CD4-positive, alpha-beta T cell treated with Interleukin-15 for 1 hour (primary cell): ENCODE measurements at places on chromosomes 7 and 10.

DNA sequence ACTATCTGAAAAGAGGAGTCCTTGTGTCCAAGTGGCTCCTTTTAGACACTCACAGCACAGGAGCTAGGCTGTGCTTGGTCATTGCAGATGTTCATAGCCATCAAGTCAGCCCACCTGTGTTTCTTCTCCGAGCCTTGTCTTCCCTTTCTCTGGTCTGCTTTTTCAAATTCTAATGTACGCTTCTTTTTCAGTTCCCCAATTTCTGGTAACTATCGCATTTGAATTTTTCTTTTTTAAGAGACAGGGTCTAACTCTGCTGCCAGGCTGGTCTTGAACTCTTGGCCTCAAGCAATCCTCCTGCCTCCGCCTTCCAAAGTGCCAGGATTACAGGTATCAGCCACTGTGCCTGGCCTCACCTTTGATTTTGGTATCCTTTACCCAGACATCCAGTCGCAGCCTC is 18.9 kb downstream of the APBB1IP start:
- no peak for DNase-seq

GRCh38 chr7:66413379-66414114 is 208.4 kb downstream of the TPST1 start:
- peak; percentile 91 for DNase-seq

DNA sequence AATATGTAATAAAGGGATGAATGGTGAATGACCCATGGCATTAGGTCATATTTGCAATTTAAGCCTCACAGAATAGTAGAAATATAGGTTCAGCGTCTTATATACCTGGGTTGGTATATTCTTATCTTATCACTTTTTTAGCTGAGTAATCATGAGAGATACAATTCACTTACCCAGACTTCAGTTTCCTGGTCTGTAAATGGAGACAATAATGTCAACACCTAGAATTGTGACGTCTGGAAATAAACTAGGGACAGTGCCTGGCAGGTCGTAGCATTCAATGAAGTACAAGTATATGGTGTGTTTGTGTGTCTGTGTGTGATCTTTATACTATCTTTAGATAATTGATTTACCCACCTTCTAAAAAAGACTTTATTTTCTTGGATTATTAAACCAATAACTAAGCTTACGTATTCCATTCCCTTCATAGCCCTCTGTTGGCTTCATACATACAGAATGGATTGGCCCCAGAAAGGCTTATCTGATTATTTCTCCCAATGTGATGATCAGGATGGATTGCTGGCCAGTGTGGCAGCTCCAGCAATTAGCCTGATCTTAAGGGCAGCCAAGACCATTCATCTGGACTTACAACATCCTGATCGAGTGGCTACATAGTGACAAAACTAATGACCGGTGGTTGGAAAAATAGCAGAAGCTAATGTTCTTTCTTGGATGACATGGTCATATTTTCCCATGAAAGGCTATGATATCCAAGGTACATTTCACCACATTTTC is 121.2 kb upstream of the NPVF start:
- DNase-seq, result no peak

- DNase-seq, result no peak
Observed at GRCh38 chr10:49359349-49360270, 36.3 kb downstream of the DRGX start.

GRCh38 chr7:132677918-132678317 is 101.6 kb upstream of the PLXNA4 start:
- no peak for DNase-seq

DNA sequence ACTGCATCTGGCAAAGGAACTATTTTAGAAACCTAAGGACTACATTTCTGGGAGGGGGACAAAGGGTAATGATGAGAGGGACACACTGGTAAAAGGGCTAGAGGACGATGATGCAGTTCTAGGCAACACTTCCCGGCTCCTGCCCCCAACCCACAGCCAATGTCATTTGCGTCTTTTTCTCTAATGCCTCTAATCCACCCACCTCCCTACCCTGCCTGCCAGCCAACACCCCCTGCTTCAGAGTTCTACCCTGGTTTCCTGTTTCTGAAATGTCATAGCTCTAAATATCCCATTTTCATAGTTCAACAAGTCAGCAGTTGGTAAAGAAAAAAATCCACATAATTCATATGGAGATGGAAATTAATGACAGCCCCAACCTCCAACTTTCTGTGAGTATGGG is 79.0 kb downstream of the KIAA1549 start:
- no peak for DNase-seq

DNA sequence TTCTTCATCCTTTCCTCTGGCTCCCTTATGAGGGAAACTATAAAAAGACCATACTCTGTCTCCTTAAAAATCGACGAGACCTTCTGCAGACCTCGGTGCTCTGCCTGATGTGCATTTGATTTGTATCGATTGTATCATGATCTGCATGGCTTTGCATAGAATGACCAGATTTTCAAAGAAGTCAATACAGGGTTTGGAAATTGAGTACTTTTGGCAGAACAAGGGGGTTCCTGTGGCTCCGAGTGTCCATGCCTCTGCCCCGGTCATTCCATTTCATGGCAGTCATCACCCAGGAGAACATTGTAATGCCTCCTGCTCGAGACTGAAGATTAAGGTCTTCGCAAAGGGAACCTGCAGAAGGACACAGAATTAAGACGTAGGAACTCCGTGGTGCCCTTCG is 685 bp downstream of the CASP2 start:
- DNase-seq, result no peak

DNA sequence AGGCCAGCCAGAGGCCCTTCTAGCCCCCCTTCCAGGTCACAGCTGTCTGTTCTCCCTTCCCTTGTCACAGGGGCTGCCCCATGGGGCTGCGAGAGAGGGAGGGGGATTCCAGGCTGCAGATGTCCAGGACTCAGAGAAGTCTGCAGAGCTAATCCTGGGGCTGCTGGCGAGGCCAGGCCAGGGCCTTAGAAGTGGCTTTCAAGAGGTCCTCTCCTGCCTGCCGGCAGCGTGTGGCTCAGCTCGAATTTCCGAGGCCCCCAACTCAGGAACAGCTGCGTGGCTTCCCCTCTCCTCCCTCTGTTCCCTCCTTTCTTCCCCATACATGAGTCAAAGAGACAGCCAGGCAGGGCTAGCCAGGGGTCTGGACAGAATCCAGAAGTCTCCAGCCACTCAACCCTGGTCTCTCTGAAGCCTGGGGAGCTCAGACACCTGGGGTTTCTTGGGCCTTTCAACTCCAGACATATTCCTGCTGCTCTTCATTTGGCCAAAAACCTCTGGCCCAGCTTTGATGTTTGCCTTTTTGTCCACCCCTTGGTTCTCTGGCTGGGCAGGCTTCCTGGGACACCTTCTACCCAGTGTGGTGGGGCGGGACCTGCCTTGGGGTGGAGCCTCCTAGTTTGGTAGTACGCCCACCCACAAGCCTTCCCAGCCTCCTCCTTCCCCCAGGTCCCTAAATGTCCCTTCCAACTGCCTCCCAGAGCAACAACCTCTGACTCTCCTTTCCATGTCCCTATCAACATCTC is 21.8 kb upstream of the EIF5AL1 start:
- DNase-seq, result no peak

- DNase-seq, result no peak
Observed at GRCh38 chr7:748446-748845, 21.4 kb upstream of the PRKAR1B start.

DNA sequence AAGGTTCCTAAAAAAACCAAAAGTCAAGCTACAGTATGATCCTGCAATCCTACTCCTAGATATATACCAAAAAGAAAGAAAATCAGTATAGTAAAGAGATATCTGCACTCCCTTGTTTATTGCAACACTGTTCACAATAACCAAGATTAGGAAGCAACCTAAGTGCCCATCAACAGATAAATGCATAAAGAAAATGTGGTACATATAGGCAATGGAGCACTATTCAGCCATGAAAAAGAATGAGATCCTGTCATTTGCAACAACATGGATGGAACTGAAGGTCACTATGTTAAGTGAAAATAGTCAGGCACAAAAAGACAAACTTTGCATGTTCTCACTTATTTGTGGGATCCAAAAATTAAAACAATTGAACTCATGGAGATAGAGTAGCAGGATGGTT is 1159.5 kb upstream of the AUTS2 start:
- DNase-seq, result no peak

- DNase-seq, result no peak
Observed at GRCh38 chr7:28361551-28361950, 50.8 kb upstream of the CREB5 start.

- DNase-seq, result no peak
Observed at GRCh38 chr7:5777932-5778331, 3.5 kb downstream of the RNF216 start.

DNA sequence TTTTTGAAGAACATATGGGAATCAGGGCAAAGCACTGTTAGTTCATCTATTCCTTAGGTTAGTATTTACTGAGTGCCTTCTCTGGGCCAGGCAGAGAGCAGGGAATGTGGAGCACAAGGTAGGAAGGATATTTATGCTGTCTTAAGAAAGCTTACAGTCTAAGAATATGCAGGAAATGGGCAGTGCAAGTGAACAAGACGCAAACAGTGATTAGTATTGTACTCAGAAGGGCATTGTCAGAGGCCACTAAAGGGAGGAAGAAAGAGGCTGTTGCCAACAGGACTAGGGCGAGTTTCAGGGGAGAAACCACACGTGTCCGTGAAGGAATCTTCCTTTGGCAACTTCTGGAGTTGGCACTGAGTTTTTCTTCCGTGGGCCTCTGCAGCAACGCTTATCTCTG is 552.8 kb upstream of the COBL start:
- DNase-seq, result no peak

- no peak for DNase-seq
Observed at GRCh38 chr10:15339892-15340291, 31.2 kb downstream of the FAM171A1 start.

GRCh38 chr7:112420236-112420861 is 29.9 kb upstream of the IFRD1 start:
- no peak for DNase-seq

DNA sequence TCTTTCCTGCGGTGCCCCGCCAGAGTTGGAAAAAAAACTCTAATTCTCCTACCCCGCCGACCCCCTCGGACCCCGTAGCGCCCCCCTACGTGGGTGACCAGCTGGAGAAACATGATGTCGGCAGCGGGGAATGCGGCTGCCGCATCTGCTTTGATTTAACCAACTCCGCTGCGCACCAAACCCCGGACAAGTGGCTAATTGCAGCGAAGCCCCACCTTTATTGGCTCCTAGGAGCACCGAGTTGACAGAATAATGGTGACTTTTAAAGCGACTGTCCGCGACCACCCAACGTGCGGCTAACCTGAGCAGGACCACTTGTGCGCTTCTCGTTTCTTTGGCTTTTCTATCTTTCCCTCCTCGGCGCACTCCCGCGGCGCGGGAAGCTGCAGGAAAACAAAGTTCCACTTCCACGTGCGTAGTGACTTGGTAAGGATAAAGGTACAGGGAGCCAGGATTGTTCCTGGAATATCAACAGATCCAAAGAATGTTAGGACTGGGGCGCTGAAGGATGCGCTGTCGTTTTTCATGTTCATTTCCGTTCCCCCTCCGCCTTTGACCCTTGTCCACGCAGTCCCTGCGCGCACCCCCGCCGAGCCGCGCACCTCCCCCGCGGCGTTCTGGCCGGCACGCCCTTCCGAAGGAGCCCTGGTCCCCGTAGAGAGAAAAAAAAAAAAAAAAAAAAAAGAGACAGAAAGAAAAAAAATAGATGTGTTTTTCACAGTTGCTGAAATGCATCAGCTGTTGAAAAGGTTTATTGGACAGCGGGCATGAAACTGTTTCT is 1.4 kb downstream of the WNT16 start:
- DNase-seq, result no peak

GRCh38 chr10:124116771-124117510 is 23.5 kb upstream of the CHST15 start:
- no peak for DNase-seq

DNA sequence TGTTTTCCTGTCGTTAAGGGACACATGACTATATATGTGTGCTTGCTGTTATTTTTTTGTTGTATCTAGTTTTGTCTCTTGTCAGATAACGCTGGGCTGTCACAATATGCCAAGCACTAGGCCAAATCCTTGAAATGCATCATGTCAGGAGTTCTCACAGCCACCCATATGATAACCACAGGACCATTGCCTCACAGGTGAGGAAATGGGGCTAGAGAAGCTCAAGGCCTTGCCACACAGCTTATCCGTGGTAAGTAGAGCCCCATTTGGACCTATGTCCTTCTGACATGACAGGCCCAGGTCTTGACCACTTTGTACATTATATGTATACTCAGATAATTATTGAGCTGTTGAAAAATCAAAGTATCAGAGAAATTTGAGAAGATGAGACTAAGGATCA is 42.0 kb upstream of the TARP start:
- DNase-seq, result no peak

- DNase-seq, result no peak
Observed at GRCh38 chr10:121921238-121921931, 6.4 kb downstream of the ATE1 start.

GRCh38 chr7:52668435-52668834 is 367.0 kb upstream of the POM121L12 start:
- DNase-seq, result no peak

DNA sequence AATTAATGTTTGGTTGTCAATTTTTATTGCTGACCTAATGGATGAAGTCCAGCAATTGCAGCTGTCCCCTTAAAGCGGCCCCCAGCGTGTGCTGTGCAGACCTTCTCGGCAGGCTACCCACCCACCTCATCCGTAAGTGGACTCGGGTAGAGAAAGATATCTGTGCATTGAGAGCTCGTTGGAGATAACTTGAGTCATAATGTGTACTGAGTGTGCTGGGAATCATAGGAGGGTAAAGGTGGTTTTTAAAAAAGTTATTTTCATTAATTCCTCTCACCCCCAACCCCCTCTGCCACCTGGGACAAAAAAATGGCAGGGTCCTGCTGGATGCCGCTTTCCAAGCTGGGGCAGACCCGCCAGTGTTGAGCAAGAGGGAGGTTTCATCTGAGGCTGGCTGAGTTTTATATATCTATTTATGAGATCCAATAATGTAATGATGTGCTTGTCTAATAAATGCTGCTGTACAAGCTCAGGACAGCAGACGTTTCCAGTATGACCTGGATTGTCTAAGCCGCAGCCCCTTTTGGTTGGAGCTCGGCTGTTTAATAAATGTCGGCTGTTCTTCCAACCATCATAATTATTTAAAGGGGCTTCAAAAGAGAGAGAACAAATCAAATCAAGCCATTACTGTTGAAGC is 119.1 kb downstream of the NKX6-2 start:
- no peak for DNase-seq

GRCh38 chr7:94252971-94253370 is 141.7 kb upstream of the COL1A2 start:
- DNase-seq, result no peak

- DNase-seq, result no peak
Observed at GRCh38 chr7:155405399-155406318, 52.3 kb upstream of the EN2 start.

GRCh38 chr7:5470167-5470532 is 46.5 kb upstream of the TNRC18 start:
- no peak for DNase-seq

DNA sequence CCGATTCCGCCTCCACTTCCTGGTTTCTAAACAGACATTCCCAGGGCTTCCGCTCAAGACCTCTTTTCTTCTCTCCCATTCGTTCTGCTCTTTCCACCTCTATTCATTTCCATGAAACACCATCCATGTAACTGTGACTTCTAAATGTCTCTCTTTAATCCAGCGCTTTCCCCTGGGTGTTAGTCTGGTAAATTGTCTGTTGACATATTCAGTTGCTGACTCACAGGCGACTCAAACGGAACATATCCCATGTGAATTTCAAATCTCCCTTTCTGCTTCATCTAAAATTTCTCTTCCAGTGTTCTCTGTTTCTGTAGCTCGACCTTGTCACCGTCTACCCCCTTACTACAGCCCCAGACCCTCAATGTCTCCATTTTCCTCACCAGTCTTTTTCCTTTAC is 119.1 kb downstream of the PFKFB3 start:
- no peak for DNase-seq
